ENCODE measurements at places on chromosomes 5 and 9. TPM values are rescaled to one million over a fixed set of nuclear protein-coding genes. Genes with fewer than 3 reads are reported as not detected.

- DNase-seq, result no peak
Observed at GRCh38 chr5:135883441-135883840, 12.2 kb downstream of the IL9 start.

- no peak for DNase-seq
Observed at GRCh38 chr5:10653751-10654400, 90.0 kb downstream of the ANKRD33B start.

GRCh38 chr9:114244570-114244969 is 78.3 kb upstream of the ORM1 start:
- DNase-seq, result no peak

- DNase-seq, result no peak
Observed at GRCh38 chr5:141978389-141978788, 9.5 kb downstream of the RNF14 start.

DNA sequence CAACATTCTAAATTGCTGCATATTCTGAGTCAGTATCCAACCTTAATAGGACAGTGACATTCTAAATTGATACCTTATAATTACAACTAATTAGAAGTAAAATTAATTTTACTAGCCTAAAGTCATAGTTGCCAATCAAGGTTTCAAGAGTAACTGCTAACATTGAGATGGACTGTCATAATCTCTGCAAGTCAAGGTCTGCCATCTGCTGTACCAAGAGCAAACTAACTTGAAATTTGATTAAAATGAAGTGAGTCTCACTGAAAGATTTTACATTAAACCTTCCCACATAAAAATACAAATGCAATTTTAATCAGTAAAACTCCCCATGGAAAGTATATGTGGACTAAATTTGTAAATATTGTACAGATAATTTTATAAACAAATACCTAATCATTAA is 235.3 kb downstream of the PRDM9 start:
- no peak for DNase-seq

DNA sequence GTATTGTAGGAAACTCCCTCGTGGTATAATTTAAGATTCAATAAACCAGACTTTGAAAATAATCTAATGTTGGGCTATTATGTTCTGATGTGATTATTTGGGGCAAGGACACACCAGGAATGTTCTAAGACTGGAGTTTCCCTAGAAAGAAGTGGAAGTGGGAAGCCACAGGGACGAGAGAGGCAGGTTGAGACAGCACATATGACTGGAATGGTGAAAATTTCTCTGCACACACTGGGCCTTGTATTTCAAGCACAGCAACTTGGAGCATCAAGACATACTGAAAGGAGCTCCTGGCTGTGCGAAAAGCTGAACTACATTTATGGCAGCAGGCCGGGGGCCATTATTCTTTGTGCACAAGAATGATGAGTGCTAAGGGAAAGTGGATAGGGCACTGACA is 98.2 kb downstream of the CETN3 start:
- no peak for DNase-seq

- DNase-seq, result no peak
Observed at GRCh38 chr5:174118823-174119467, 73.4 kb downstream of the NSG2 start.

DNA sequence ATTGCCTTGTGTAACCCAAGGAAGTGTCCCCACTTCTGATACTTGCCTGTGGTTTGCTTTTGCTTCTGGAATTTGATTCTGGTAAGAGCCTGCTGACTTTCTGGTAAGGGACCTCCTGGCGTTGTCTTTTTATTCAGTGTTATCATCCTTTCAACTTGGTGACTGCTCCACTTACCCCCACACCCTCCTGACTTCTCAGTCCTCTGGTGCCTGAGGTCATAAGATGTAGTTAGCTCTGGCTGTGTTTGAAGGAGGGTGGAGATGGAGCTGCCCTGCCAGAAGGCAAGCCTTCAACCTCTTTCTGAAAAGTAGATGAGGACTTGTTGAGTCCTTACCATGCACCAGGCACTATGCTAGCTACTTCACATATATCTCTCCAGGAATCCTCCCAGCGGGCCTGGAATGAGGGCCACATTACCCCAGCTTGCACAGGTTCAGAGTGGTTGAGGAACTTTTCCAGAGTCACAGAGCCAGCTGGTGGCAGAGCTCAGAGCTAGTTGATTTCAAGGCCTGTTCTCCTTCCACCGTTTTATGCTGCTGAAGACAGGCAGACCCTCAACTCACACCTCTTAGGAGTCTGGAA is 45.2 kb upstream of the PITX1 start:
- DNase-seq, result no peak

DNA sequence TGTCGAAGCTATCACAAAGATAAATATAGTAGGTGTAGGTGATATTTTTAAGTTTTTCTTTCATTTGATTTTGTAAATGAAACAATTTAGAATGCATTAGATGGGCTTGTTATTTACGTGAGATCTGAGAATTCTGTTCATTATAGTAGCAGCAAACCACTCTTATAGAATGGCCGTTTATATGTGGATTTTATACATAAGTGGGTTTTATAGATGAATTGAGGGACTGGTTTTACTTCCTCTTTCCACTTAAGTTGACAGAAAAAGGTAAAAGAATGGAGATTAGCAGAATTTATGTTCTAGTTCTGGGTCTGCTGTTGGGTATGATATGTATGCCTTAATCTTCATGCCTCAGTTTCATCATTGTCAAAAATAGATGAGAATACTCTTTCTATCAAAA is 5.6 kb downstream of the RMI1 start:
- DNase-seq, result peak; percentile 52

Gene MORN5
- total RNA-seq, result not detected

DNA sequence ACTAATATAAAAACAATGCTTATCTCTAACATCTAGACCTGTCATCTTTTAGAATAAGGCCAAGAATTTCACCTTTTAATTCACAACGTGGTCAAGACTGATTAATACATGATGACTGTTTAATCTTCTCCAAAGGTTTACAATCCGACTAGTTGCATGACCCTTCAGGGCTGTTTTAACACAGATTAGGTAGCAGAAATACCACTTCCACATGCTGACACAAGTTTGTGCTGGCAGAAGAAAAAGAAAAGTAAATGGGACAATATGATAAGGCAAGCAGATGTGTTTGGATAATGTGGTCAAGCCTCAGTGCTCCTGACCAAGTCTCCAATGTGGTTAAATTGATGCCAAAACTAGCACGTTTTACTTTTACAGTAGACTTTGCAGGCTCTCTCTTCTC is 31.1 kb downstream of the SEMA6A start:
- no peak for DNase-seq

DNA sequence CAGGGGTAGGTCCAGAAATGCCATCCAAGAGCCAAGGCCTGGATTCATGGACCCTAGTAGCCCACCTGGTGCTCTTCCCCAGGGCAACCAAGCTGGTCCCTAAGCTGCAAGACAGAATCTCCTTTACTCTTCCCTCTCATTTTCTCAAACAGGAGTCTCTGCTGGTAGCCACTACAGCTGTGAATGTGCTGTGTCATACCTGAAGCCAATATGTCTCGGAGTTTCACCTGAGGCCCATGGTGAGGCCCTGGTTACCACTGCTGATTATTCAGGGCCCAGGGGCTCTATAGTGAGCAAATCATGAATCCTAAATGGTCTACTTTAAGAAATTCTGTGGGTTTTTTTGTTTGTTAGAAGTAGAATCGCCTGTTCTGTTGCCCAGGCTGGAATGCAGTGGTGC is 15.9 kb downstream of the CDK7 start:
- no peak for DNase-seq

Gene EDIL3
- total RNA-seq, result not detected

DNA sequence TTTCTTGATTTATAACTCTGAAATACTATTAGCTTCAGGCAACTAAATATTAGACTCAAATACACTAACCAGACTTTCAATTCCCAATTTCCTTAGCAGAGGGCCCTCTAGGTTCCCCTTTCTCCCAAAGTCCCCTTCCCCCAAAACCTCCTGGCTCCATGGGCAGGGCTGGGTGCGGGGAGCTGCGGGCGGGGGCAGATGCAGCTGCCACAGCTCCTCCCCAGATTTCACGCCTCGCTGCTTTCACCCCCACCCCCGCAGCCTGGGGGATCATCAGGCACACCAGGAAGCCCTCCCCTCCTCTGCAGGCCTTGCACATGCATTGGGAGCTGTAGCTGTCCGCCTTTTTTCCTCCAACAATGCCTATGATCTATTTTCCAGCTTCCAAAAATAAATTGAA is 82.8 kb upstream of the SPATA31C2 start:
- DNase-seq, result no peak

GRCh38 chr5:120096413-120096812 is 367.7 kb upstream of the PRR16 start:
- no peak for DNase-seq

DNA sequence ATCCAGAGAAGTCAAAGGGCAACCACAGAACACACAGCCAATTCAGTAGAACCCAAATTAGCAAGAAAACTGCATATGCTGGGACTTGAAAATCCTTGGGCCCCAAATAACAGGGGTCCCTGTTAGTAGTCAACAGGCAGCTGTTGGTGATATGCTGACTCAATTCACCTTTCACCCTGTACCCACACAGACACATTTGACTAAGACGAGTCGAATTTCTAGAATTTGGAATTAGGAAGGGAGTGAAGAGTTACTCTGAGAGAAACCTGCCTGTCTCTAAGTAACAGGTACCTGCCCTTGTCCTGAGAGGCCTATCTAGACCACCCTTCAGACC is 821 bp upstream of the VCP start:
- DNase-seq, result no peak

DNA sequence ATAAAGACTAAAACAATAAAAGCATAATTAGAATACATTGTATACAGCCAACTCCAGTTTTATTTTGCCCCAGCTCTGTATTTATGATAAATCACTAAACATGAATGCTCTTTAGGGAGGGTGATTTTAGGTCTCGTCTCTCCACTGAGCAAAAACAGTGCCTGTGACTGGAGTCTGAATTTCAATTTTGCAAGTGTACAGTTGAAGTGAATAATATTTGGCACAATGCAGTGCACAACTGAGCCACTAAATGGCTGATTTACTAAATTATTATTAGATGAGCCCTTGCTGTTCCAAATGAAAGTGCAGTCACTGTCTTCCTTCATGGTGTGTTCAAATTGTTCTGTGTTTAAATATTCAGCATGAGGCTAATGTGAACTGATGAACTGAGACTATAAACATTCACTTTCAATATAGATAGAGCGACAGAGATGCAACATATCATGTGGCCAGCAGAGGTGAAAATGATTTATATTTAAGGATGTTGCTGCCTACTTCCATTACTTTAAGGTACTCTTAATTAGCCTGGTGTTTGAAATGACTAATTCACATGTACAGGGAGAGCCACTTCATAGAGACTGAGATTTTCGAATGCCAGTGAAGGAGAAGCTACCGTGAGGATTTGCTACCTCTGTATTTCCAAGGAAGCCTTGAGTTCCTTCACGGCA is 375.1 kb downstream of the EBF1 start:
- DNase-seq, result no peak

GRCh38 chr5:54009828-54010227 is 300.5 kb downstream of the ARL15 start:
- no peak for DNase-seq

DNA sequence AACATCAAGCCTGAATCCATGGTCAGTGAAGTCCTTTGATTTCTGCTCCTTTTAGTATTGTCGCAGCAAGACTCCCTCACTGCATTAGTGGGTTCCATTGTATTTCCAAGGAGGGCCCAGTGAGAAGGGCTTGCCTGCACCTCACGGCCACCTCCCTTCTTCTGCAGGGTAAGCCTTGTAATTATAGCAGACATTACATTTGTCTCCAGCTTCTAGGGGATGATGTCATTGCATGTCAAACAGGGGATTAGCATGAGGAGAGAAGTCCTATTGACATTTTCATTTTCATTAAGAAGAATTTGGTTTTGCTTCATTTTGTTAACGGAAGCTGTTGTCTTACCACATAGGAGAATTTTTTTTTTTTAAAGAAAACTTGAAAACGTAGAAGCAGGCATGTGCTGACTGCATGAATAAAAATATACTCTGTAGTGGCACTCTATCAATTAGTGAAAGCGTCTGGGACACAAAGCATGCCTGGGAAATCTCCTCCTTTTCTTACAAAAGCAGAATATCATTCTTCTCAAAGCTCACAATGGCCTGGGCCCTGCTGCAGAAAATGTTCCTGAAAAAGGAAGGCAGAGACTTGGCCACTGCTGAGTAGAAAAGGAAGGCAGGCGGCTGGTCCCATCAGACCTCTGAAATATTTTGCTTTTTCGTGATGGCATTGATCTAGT is 27.1 kb downstream of the MAP1B start:
- no peak for DNase-seq

DNA sequence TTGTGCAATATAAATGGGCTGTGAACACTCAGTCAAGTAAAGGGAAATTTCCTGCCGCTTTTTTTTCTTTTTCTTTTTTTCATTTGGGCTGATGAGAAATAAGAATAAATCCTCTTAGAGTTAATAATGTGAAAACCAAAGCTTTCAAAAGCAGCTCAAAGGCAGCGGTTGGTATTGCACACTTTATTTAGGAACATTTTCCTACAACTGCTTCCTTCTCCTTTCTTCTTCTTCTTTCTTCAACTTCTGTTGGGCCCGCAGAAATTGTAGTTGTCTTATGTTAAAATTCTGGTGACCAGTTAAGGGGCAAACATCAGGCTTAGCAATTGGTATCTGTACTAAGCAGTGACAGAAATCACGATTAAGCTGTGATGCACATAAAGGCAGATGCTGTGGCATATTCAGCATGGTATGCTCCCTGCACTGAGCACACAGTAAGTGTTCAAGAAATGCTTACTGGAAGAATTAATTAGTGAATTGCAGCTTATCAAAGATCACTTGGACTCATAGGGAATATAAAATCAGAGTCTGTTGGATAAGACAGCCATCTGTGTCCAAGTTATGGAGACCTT is 85.4 kb downstream of the ANKRD55 start:
- DNase-seq, result no peak

- no peak for DNase-seq
Observed at GRCh38 chr9:87656485-87656884, 69.4 kb upstream of the CTSL start.

DNA sequence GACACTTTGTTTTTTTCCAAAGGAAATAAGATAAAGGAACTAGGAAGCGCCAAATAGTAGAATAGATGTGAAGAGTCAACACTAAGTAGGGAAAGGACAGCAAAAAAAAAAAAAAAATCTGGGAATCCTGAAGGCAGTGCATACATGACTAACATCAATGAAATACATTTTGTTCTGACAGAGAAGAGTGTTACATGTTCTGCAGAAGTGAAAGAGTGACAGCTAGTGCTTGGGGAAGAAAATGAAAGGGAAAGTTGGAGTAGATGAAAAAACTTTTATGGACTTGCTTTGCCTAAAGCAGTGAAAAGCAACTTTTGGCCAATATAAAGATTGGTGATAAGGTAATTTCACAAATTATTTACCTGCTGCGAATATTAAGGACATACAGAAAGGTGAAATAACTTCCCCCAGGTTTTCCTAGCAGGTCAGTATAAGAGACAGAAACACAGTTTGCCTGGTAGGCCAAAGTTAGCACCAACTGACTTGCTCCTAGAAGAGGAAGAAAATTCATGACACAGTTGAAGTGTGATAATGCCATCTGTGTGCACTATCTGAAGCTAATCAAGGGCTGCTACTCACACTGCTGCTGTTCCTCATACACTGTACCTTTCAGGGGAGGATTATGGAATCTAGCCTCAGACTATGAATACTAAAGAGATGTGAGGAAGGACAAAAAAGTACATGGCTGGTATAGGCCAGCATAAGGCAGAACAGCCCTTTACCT is 38.6 kb downstream of the RANBP6 start:
- DNase-seq, result peak; percentile 19

GRCh38 chr5:13859270-13860065 is 85.0 kb downstream of the DNAH5 start:
- DNase-seq, result no peak

Gene CD74
- total RNA-seq, result 5,670 TPM
